Thoracic aorta (tissue), 2 donors: ENCODE measurements at places on chromosomes 4 and X. TPM values are rescaled to one million over a fixed set of nuclear protein-coding genes. Genes with fewer than 3 reads are reported as not detected.

The CCDC110 gene
- 6.2 TPM for total RNA-seq

The PPEF1 gene
- not detected for total RNA-seq

The ETDB gene
- not detected for total RNA-seq

The VMA21 gene
- total RNA-seq = 39.3 TPM

The PRR32 gene
- not detected for total RNA-seq

The ZMAT1 gene
- total RNA-seq = 15.2 TPM

The SPARCL1 gene
- 2,315 TPM for total RNA-seq

The GABRE gene
- total RNA-seq = 40.9 TPM

The SEC24B gene
- total RNA-seq = 39.1 TPM

The BEX5 gene
- total RNA-seq = 5.2 TPM

GRCh38 chr4:7266525-7267292, 74.4 kb downstream of the SORCS2 start:
- no peaks in the 10 kb centered on the region for H3K27me3 ChIP-seq
- H3K27ac ChIP-seq = no peak overlapping the region
- H3K36me3 ChIP-seq = no peaks in the 10 kb centered on the region
- H3K4me1 ChIP-seq = no peaks in the 10 kb centered on the region

DNA sequence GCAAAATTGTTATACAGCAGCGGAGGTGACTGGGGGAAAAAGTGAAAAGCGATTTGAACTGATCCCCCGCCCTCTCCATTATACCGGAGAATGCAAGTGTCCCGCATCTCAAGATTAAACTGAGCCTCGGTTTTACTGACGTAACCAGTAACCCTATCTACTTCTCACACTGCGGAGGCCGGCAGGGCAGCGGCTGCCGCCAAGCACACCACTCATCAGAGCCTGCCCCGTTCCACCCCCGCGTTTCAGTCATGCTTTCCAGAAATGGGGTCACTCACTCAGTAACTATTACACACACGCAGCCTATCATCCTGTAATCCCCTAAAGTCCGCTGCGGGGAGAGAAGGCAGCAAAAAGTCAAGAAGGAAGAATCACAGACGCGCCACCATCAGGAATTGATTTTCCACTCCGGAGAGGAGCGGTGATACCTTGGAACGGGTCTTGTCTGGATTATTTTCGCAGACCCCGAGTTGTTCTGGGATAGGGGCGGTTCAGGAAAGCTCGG, 1.4 kb downstream of the RPS6KA3 start:
- peak overlapping the region; percentile 66 for H3K27ac ChIP-seq
- no peaks in the 10 kb centered on the region for H3K36me3 ChIP-seq
- no peaks in the 10 kb centered on the region for H3K27me3 ChIP-seq
- peaks cover 11% of the 10 kb centered on the region for H3K4me1 ChIP-seq

- H3K4me3 ChIP-seq = no peak overlapping the region
- DNase-seq = no peak
- no peaks in the 10 kb centered on the region for H3K27me3 ChIP-seq
- peaks cover 3% of the 10 kb centered on the region for H3K36me3 ChIP-seq
Measured at GRCh38 chr4:158133551-158133950, 39.3 kb downstream of the GASK1B start.

DNA sequence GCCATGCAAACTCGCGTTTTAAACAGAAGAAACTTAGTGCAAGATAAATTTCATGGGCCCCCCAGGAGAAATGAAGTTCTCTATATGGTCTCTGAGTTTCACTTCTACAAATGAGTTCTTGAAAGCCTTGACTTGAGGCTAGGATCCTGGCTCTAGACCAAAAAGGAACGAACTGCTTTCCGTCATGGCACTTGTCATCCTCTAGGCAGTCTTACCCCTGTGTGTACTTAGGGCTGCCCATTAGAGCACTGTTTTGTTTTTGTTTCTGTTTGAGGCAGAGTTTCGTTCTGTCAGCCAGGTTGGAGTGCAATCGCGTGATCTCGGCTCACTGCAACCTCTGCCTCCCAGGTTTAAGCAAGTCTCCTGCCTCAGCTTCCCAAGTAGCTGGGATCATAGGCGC, 29.0 kb downstream of the RNF4 start:
- peaks cover 45% of the 10 kb centered on the region for H3K36me3 ChIP-seq
- H3K27me3 ChIP-seq = no peaks in the 10 kb centered on the region
- no peak overlapping the region for H3K27ac ChIP-seq
- no peak overlapping the region for H3K4me3 ChIP-seq
- H3K4me1 ChIP-seq = peaks cover 5% of the 10 kb centered on the region

DNA sequence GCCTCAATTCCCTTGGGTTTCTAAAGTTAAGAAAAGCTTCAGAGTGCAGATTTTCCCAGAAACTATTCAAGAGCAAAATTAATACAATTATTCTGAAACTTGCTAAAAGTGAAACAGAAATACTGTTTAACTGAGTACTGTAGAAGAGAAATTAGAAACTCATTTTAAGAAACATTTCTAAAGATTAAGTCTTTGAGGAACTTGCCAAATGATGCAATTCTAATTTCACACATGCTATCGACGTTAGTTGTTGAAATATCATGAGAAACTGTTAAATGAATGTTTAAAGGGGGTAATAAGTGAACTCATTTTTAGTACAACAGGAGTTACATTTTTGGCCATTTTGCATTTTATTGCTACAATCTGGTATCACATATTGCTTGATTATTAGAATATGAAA, 125.3 kb upstream of the MAOA start:
- no peaks in the 10 kb centered on the region for H3K36me3 ChIP-seq
- no peak overlapping the region for H3K27ac ChIP-seq
- DNase-seq = no peak
- no peaks in the 10 kb centered on the region for H3K27me3 ChIP-seq
- no peak overlapping the region for H3K4me3 ChIP-seq

- no peaks in the 10 kb centered on the region for H3K27me3 ChIP-seq
- no peak for DNase-seq
- no peaks in the 10 kb centered on the region for H3K36me3 ChIP-seq
- H3K27ac ChIP-seq = no peak overlapping the region
Measured at GRCh38 chr4:16862697-16863096, 35.7 kb downstream of the LDB2 start.

GRCh38 chr4:5712931-5713330, 1.9 kb downstream of the EVC start:
- no peaks in the 10 kb centered on the region for H3K27me3 ChIP-seq
- no peak for DNase-seq
- H3K4me3 ChIP-seq = no peak overlapping the region
- H3K4me1 ChIP-seq = peaks cover 13% of the 10 kb centered on the region

DNA sequence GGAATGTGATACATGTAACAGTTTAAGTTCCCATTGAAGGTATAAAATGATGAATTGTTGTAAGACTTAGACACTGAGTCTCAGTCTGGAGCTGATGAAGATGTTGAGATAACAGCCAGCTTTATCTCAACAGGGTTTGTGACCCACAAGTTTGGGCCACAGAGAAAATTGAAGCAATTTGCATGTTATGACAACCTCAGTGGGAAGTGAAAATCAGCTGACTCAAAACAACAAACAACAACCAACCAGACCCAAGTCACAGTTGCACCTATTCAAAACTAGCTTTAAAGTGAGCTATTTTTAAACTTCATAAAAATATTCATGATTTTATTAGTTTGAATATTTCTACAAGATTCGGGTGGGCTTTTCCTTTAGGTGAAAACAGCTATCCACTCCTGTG, 8.0 kb downstream of the SFRP2 start:
- DNase-seq = no peak
- no peaks in the 10 kb centered on the region for H3K4me1 ChIP-seq
- no peaks in the 10 kb centered on the region for H3K27me3 ChIP-seq
- no peaks in the 10 kb centered on the region for H3K36me3 ChIP-seq
- H3K4me3 ChIP-seq = no peak overlapping the region

DNA sequence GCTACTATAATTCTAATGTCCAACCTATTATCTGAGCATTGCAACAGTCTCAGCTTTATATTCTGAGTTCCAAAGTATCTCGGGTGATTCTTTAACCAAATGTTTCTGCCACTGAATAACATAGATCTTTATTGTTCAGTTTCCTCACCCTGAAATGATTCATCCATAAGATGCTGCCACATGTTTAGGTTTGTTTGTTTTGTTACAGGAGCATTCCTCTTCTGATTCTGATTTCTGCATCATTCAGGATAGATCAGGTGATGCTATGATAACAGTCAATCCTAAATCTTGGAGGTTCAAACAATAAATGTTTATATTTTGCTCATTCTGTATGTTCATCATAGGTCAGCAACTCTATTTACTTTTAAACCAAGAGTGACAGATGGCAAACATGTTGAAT, 927.6 kb downstream of the PCDH7 start:
- no peaks in the 10 kb centered on the region for H3K36me3 ChIP-seq
- H3K27me3 ChIP-seq = no peaks in the 10 kb centered on the region
- H3K4me1 ChIP-seq = no peaks in the 10 kb centered on the region

GRCh38 chr4:14130551-14130950, 503.0 kb upstream of the BOD1L1 start:
- H3K36me3 ChIP-seq = no peaks in the 10 kb centered on the region
- no peak for DNase-seq
- no peaks in the 10 kb centered on the region for H3K4me1 ChIP-seq
- H3K27me3 ChIP-seq = no peaks in the 10 kb centered on the region
- H3K4me3 ChIP-seq = no peak overlapping the region
- no peak overlapping the region for H3K27ac ChIP-seq

GRCh38 chr4:168666531-168666930, 169.7 kb downstream of the PALLD start:
- H3K4me1 ChIP-seq = peaks cover 19% of the 10 kb centered on the region
- H3K4me3 ChIP-seq = no peak overlapping the region
- no peak overlapping the region for H3K27ac ChIP-seq
- H3K36me3 ChIP-seq = no peaks in the 10 kb centered on the region

DNA sequence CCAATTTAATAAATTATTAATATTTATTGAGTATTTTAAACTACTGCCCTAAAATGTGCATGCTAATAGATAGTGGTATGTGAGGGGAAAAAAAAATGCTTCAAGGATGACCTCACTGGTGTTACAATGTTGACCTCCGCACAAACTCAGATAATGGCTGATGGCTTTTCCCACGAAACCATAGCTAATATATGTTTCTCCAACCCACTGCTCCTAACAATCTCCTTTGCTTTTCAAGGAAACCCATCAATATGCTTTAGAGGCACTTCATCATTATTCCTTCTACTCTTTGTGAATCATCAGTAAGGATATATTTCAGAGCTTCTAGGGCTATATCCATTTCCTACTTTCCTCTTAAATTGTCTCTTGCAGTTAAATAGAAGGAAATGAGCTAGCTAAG, 1752.0 kb upstream of the TENM3 start:
- H3K27ac ChIP-seq = no peak overlapping the region
- H3K27me3 ChIP-seq = no peaks in the 10 kb centered on the region
- DNase-seq = no peak
- no peaks in the 10 kb centered on the region for H3K4me1 ChIP-seq

GRCh38 chr4:7719354-7720174, 220.1 kb downstream of the AFAP1 start:
- H3K4me3 ChIP-seq = no peak overlapping the region
- DNase-seq = no peak
- H3K4me1 ChIP-seq = no peaks in the 10 kb centered on the region
- no peaks in the 10 kb centered on the region for H3K27me3 ChIP-seq

DNA sequence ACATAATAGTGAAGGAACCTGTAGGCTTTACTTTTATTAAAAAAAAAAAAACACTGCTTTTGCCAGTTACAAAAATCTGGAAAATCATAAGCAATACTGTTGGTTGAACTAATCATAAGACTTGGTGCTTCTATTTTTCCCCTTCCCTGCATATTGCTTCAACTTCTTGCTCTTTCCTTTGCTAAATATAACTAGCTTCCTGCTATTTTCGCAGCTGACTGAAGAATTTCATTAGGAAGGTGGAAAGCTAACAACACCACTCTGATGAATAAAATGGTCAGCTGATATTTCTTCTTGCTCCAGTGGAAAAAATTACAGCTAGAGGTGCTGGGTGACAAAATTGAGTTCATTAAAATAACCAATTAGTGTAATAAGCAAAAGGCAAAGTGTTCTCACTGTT, 39.3 kb downstream of the MEPE start:
- no peak overlapping the region for H3K4me3 ChIP-seq
- H3K27ac ChIP-seq = peak overlapping the region; percentile 35
- H3K27me3 ChIP-seq = no peaks in the 10 kb centered on the region
- peaks cover 14% of the 10 kb centered on the region for H3K4me1 ChIP-seq
- DNase-seq = no peak

- no peak for DNase-seq
- peaks cover 28% of the 10 kb centered on the region for H3K4me1 ChIP-seq
- no peaks in the 10 kb centered on the region for H3K36me3 ChIP-seq
Measured at GRCh38 chr4:138177278-138177968, 64.7 kb downstream of the SLC7A11 start.

GRCh38 chr4:81550388-81550859, 78.7 kb upstream of the RASGEF1B start:
- no peak overlapping the region for H3K4me3 ChIP-seq
- no peaks in the 10 kb centered on the region for H3K4me1 ChIP-seq
- no peaks in the 10 kb centered on the region for H3K27me3 ChIP-seq
- no peak for DNase-seq

GRCh38 chrX:20727447-20727846, 460.7 kb upstream of the RPS6KA3 start:
- no peak overlapping the region for H3K27ac ChIP-seq
- H3K27me3 ChIP-seq = no peaks in the 10 kb centered on the region
- no peaks in the 10 kb centered on the region for H3K4me1 ChIP-seq
- H3K4me3 ChIP-seq = no peak overlapping the region
- H3K36me3 ChIP-seq = no peaks in the 10 kb centered on the region
- no peak for DNase-seq

- no peak overlapping the region for H3K27ac ChIP-seq
- no peaks in the 10 kb centered on the region for H3K4me1 ChIP-seq
- DNase-seq = no peak
- H3K27me3 ChIP-seq = no peaks in the 10 kb centered on the region
- H3K36me3 ChIP-seq = no peaks in the 10 kb centered on the region
Measured at GRCh38 chr4:115491686-115492085, 378.3 kb upstream of the NDST4 start.

DNA sequence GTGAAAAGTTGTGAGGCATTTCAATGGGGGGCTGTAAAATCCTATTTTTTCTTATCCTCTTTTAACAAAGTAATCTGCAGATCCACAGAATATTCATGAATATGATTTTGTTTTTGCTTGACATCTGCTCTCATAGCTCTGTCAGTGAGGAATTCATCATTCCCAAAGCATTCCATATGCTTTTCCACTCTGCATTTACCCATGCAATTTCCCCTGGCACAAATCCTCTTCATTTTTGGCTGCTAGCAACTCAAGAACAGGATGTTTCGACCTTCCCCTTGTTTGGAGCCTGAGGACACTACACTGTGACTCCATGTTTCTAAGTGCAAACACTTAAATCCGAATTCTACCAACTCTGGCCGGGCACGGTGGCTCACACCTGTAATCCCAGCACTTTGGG, 48.5 kb downstream of the KLHL15 start:
- H3K4me3 ChIP-seq = no peak overlapping the region
- no peaks in the 10 kb centered on the region for H3K36me3 ChIP-seq
- H3K27me3 ChIP-seq = no peaks in the 10 kb centered on the region
- no peak for DNase-seq
- no peaks in the 10 kb centered on the region for H3K4me1 ChIP-seq

- no peak for DNase-seq
- H3K4me3 ChIP-seq = no peak overlapping the region
- H3K4me1 ChIP-seq = peaks cover 21% of the 10 kb centered on the region
- H3K27me3 ChIP-seq = no peaks in the 10 kb centered on the region
- no peak overlapping the region for H3K27ac ChIP-seq
Measured at GRCh38 chr4:38560768-38561558, 103.0 kb upstream of the KLF3 start.

- H3K27ac ChIP-seq = no peak overlapping the region
- no peak for DNase-seq
- H3K4me1 ChIP-seq = no peaks in the 10 kb centered on the region
Measured at GRCh38 chr4:43343298-43343697, 450.8 kb downstream of the GRXCR1 start.

- no peak for DNase-seq
- H3K27me3 ChIP-seq = no peaks in the 10 kb centered on the region
- no peak overlapping the region for H3K4me3 ChIP-seq
- H3K27ac ChIP-seq = no peak overlapping the region
- no peaks in the 10 kb centered on the region for H3K36me3 ChIP-seq
- H3K4me1 ChIP-seq = no peaks in the 10 kb centered on the region
Measured at GRCh38 chrX:11755724-11756123, 2.3 kb upstream of the MSL3 start.
